ENCODE measurements at places on chromosomes 1 and 21.

GRCh38 chr1:147545133-147545532 lies 3.8 kb downstream of the BCL9 start:
- no peak for DNase-seq

DNA sequence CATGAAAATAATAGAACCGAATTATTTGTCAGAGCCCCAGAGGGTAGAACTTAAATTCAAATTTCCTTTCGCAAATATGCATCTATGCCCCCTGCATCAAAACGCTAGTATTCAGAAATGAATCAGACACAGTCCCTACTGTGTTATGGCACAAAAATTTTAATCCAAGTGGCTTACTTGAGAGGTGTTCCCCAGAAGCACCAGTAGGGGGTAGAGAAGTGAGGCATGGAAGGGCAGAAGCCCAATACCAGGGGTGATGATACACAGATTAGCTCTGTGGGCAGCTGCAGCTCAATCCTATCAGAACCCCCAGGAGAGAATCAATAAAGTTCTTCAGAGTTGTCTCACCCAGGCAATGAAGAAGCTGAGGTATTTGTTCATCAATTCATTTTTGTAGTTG lies 342.2 kb downstream of the OMA1 start:
- DNase-seq = no peak

DNA sequence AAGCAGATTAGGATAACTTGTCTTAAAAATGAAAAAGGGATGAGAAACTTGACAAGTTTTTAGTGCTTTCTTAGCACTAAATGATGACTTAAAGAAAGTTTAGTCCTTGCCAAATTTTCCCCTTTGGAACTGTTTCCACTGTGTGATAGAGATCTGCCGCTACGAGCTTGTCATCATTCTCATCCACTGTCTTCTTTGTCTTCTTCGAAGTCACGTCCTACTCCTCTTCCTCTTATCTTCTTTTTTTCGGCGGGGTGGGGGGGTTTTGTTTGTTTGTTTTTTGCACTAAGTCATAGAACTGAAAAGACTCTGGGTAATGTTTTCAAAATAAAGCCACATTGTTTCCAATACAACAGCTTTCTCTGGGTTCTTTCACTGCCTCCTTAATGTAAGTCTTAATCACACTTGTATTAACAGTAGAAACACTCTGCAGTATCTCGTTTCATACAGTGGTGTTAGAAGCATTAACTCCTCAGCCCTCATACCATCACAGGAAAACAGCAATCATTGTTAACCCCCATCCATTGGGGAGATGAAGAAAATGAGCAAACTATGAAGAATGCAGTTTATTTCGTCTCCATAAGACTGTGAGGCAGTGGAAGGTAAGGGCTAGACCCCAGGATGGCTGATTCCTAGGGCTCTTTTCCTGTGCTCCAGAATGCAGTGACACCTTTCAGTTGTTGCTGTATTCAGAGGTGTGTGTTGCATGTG lies 81.8 kb downstream of the OLFML2B start:
- DNase-seq = no peak

GRCh38 chr1:26733982-26734381 lies 38.2 kb downstream of the ARID1A start:
- DNase-seq = no peak

DNA sequence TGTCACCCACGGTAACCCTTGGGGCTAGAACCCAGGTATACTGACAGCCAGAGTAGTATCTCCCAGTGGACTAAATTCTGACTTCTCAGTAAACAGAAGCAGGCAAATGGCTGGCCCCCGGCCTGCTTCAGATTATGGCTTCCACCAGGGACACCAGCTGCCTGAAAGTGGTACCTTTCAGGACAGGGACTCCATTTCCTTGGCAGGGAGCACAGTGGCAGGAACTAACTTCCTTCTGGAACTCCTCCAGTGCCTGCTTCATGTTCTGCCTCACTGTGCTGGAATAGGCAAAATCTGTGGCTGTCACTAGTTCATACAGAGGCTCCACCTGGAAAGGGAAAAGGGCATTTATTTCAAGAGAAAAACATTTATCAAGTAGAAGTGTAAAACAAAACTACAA lies 32.7 kb downstream of the C8B start:
- DNase-seq = no peak

GRCh38 chr1:37731312-37732019 lies 33.5 kb downstream of the EPHA10 start:
- no peak for DNase-seq

DNA sequence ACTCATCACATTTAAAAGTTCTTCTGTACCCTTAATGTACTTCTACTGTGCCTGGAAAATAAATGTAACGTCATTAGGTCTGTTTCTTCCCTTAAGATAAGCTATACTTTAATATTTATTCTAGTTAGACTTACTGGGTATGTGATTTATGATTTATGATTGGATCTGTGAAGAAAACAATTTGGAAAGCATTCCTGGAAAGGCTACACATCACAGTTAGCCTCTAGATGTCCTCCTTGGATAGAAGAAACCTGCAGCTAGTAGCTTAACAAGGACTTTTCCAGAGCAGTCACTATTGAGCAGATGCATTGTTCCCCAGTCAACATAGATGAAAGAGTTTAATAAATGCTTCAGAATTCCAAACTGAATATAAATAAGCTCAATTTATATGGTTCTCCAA lies 22.2 kb upstream of the ABL2 start:
- peak; percentile 5 for DNase-seq

DNA sequence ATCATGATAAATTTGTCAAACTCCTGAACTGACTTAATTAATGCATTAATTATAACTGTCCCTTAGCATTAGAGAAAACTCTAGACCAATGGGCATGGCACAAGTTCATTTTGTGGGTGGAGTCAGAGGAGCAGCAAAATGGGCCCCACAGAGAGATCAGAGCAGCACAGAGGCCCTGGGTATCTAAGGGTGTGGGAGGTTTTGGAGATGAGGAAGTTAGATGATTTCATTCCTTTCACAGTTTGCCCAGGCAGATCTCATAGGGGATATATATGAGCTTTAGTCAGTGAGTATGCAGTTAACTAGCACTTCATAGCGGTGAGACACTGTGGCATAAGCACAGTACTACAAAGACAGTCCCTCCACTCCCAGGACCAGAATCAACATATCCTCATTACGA lies 117.3 kb downstream of the MAB21L3 start:
- DNase-seq = no peak

GRCh38 chr1:37940299-37940947 lies 6.4 kb downstream of the INPP5B start:
- no peak for DNase-seq

GRCh38 chr1:115524236-115524635 lies 117.5 kb upstream of the VANGL1 start:
- no peak for DNase-seq

- DNase-seq = no peak
Observed at GRCh38 chr1:247111700-247112478, 7.7 kb upstream of the ZNF669 start.

- DNase-seq = no peak
Observed at GRCh38 chr1:10592373-10592772, 117.6 kb downstream of the PEX14 start.

DNA sequence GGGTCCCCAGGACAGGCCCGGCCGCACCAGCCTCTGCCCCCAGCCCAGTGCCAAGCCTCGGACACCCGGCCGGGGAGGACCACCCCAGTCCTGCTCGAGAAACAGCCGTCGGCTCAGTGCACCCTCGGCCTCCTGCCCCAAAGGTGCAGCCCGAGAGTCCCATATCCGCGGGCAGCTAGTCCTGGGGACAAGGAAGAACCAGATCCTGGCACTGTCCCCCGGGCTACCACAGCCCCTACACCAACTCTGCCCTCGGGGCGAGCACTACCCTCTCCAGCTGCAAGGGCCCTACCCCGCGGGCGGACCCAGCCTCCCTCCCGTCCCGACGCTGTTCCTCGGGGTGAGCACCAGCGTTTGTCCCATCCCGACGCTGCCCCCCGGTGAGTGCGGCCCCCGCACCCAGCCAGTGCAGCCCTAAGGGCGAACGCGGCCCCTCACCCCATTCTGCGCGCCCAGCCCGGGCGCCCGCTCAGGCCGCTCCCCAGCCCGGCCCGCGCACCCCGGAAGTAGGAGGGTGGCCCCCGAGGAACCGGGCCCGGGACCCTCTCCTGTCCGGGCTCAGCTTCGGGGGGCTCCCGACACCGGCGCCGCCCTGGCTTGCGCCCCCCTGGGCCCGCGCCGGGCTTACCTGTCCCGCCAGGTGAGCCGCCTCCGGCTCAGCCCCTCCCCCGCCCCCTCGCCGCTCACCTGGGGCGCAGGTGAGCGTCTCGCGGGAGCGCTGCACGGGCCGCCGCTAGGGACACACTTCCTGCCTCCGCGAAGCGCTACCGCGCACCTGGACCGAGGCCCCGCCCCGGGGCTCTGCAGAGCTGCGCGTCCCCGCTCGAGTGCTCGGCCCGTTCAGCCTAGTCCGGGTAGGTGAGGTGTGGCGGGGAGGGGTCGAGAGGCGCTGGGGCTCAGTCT lies at the start of gene KDF1:
TSS of gene KDF1 (minus strand) at position 747 of the 903 bp plus-strand sequence. CDS start 8,088 bp downstream, outside the sequence.
- DNase-seq = no peak

DNA sequence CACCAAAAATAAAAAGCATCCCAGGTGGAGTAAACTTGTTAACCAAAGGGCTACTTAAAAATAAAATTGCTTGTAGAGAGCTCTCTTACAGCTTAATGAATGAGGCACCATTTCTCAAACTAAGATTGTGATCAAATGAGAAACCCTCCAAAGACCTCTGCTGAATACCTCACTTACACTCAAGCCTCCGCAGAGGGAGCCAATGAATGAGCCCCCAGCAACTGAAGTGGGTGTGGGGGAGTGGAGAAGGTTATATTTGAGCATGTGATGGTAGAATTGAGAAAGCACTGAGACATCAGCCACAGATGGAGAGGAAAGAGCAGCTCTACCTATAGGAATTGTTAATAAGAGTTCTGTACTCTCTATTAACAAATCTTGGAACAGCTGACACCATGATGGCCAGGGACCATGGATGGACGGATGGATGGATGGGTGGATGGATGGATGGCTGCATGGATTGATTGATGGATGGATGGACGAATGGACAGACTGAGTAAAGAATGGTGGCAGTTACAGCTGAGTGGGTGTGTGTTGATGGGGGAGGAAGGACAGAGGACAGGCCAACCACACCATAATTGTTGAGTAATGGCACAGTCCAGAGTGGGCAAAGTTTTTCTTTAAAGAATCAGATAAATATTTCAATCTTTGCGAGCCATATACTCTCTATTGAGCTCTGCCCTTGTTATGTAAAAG lies 20.3 kb upstream of the TIAM1 start:
- no peak for DNase-seq

DNA sequence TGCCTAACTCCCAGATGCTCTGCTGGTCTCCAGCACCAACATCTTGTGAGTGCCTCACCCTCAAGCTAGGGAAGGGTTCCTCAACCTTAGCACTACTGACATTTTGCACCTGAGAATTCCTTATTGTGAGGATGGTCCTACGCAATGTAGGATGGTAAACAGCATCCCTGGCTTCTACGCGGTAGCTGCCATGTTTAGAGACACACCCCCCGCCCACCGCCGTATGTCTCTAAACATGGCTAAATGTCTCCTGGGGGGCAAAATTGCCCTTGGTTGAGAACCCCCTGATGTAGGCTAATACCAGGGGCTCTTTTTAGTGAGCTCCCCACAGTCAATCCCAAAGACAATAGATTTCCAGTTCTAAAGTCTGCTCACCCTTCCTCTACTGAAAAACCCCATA lies 2.5 kb upstream of the MAP7D1 start:
- no peak for DNase-seq

GRCh38 chr1:160806109-160806665 lies 10.2 kb downstream of the LY9 start:
- DNase-seq = no peak

DNA sequence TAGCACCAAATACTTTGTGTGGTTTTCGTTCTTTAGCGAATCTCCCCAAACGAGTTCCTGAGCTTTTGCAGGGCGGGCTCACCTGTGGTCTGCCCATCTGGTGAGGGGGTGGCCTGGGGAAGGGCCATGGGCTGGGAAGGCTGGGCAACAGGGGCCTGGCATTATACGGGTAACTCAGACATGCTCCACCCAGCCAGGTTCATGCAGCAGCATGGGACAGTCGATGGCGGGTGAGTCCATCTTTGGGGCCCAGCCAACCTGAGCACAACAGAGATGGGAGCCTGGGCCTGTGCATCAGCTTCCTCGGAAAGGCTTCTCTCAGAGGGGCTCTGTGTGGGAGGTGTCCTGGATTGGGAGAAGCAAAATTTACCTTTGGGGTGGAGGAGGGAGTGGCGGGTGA lies 302.6 kb downstream of the CAMTA1 start:
- no peak for DNase-seq

- DNase-seq = no peak
Observed at GRCh38 chr1:97572561-97572960, 348.3 kb downstream of the DPYD start.

GRCh38 chr1:219308367-219308766 lies 134.7 kb downstream of the LYPLAL1 start:
- DNase-seq = no peak

DNA sequence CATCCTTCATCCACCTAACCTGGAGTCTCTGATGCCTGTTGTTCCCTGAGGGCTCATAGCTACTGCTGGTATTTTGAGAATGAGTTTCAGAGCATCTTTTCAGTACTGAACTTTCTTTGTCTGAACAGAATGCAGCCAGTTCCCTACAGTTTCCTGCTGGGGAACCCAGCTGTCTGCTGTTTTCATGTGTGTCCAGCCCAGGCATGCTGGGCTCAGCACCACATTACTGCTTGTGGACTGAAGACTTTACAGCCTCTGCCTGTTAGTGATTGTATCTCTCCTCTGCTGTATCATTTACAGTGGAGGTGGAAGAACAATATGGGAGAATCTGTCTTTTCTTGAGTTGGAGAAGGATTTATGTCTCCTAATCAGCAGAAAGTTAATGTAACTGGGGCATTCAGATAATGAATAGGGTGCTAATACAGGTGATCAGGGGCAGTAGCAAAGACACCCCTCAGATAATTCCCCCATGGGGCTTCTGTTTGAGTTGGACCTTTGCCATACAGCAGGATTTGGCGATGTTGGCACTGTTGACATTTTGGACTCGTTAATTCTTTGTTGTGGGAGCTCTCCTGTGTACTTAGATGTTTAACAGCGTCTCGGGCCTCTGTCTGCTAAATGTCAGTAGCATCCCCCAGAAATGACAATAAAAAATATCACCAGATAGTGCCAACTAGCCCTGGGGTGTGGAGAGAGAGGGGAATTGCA lies 207.7 kb downstream of the HHAT start:
- DNase-seq = no peak

GRCh38 chr1:201176940-201177339 lies 13.7 kb upstream of the IGFN1 start:
- no peak for DNase-seq

GRCh38 chr1:91541918-91542533 lies 41.4 kb downstream of the CDC7 start:
- no peak for DNase-seq
